Transverse colon (tissue), 4 donors: ENCODE measurements at places on chromosomes 4 and X. TPM values are rescaled to one million over a fixed set of nuclear protein-coding genes. Genes with fewer than 3 reads are reported as not detected.

Gene CSN1S1
- total RNA-seq: not detected

Gene UGT2B17
- 171 TPM for total RNA-seq

Gene GPM6B
- 7.6 TPM for total RNA-seq

Gene PRR32
- total RNA-seq: not detected

Gene XPNPEP2
- total RNA-seq: 41.9 TPM
